ENCODE measurements at places on chromosomes 4 and X.
A peak's percentile ranks its signal among the peaks of the same experiment; 100 is the strongest.

- DNase-seq = no peak
Observed at GRCh38 chr4:127889903-127890302, 9.2 kb downstream of the PLK4 start.

- DNase-seq = no peak
Observed at GRCh38 chr4:130028552-130028951, 932.6 kb downstream of the C4orf33 start.

DNA sequence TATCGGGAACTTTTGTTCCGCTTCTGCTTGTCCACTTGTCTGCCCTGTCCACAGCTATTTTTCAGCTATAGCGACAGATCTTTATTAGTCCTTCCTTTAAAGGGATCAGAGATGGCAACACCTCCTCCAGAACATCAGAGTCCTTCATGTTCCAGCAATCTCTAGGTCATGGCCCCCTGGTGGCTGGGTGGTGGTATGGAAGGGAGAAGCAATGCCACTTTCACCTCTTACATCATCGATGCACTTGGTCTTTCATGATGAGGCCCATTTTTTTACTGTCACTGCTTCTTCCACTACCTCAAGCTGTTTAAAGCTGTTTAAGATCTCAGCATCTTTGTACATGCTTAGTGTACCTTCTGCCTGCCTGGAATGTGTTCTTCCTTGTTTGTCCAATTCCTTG is 106.7 kb downstream of the ARHGAP6 start:
- DNase-seq = no peak

- no peak for DNase-seq
Observed at GRCh38 chr4:87251106-87251505, 30.7 kb upstream of the KLHL8 start.

- no peak for DNase-seq
Observed at GRCh38 chr4:95213366-95213765, 335.4 kb downstream of the UNC5C start.

- peak; percentile 44 for DNase-seq
Observed at GRCh38 chr4:143347484-143348111, 10.9 kb downstream of the GAB1 start.

GRCh38 chr4:16026160-16026761 is 57.6 kb downstream of the PROM1 start:
- peak; percentile 72 for DNase-seq

- no peak for DNase-seq
Observed at GRCh38 chr4:139521754-139522401, 34.1 kb downstream of the SETD7 start.

GRCh38 chrX:153667956-153668396 is 5.6 kb downstream of the PNCK start:
- peak; percentile 47 for DNase-seq

GRCh38 chr4:78612398-78613178 is 61.0 kb downstream of the ANXA3 start:
- peak; percentile 47 for DNase-seq

GRCh38 chr4:130064471-130064870 is 968.5 kb downstream of the C4orf33 start:
- no peak for DNase-seq

- peak; percentile 96 for DNase-seq
Observed at GRCh38 chrX:47361538-47362511, 8.6 kb upstream of the ZNF157 start.

DNA sequence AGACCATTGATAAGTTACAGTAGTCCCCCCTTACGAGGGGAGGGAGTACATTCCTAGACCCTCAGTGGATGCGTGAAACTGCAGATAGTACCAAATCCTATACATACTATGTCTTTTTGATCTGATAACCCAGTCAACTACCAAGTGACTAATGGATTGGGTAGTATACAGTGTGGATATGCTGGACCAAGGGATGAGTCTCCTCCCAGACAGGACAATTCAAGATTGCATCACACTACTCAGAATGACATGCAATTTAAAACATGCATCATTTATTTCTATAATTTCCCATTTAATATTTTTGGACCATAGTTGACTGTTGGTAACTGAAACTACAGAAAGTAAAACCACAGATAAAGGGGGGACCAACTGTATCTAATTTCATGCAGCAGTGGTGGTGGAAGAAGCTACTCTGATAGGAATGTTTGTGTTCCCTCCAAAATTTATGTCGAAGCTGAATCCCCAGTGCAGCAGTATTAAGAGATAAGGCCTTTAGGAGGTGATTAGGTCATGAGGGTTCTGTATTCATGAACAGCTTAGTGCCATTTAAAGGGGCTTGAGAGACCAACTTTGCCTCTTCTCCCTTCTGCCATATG is 11.9 kb downstream of the HADH start:
- no peak for DNase-seq

- DNase-seq = no peak
Observed at GRCh38 chrX:630007-630611, 482 bp upstream of the SHOX start.

GRCh38 chrX:119067023-119067739 is 5.6 kb upstream of the CT47C1 start:
- peak; percentile 47 for DNase-seq

DNA sequence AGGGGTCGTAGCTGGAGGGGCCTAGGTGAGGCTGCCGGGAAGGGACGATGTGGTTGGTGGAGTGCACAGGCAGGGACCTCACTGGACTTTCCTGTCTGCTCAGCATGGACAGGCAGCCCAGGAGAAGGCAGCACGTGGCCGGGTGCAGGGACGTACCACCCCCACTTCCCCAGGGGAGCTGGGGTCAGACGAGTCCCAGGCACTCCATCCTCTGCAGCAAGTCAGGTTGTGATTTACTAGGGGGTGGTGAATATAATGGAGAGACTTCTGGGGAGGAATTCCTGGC is 1.5 kb upstream of the CTBP1 start:
- DNase-seq = no peak

- no peak for DNase-seq
Observed at GRCh38 chr4:80385397-80386280, 50.1 kb downstream of the CFAP299 start.

GRCh38 chr4:37661772-37662171 is 24.4 kb downstream of the RELL1 start:
- peak; percentile 78 for DNase-seq

DNA sequence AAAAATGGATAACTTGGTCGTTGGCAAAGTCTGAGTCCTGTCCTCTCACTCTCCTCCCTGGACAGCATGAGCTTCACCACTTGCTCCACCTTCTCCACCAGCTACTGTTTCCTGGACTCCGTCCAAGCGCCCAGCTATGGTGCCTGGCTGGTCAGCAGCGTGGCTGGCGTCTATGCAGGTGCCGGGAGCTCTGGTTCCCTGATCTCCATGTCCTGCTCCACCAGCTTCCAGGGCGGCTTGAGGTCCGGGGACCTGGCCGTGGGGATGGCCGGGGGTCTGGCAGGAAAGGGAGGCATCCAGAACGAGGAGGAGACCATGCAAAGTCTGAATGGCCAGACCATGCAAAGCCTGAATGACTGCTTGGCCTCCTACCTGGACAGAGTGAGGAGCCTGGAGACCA is 100.8 kb downstream of the NCAPG start:
- no peak for DNase-seq

- no peak for DNase-seq
Observed at GRCh38 chrX:14729058-14729457, 143.8 kb downstream of the FANCB start.

DNA sequence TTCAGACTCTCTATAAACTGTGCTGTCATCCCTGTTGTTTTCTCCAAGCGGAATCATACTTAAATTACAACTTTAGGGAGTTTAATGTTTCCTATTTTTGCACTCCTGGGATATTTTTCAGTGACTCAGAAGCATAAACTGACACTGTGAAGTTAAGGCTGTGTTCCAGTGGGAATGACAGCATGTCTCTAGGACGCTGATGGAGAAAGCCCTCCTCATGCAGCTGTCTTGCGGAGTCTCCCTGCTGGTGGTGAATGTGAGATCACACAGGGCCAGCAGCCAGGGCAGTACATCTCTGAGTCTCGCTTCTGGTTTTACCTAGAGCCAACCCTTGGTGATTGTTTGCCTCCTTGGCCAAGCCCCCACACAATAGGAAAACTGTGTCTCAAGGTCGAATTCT is 53.3 kb downstream of the NFKB1 start:
- peak; percentile 39 for DNase-seq

GRCh38 chr4:94428884-94429283 is 22.9 kb upstream of the PDLIM5 start:
- DNase-seq = no peak

- no peak for DNase-seq
Observed at GRCh38 chr4:7252510-7253340, 60.4 kb downstream of the SORCS2 start.

DNA sequence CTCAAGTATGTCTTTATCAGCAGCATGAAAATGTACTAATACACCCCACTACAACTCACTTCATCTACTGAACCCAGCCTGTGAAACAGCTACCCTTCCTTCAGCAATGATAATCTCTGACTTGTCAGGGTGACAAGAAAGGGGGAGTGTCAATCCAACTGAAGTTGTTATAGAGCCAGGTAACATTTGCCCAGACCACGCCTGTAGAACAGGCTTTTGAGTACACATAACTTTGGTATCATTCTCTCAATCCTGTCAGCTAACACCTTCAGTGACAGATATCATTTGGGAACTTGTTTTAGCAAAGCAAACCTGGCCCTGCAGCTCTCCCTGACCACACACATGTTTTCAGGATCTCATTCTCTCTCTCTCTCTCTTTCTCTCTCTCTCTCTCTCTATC is 592.2 kb downstream of the SMARCA1 start:
- no peak for DNase-seq

DNA sequence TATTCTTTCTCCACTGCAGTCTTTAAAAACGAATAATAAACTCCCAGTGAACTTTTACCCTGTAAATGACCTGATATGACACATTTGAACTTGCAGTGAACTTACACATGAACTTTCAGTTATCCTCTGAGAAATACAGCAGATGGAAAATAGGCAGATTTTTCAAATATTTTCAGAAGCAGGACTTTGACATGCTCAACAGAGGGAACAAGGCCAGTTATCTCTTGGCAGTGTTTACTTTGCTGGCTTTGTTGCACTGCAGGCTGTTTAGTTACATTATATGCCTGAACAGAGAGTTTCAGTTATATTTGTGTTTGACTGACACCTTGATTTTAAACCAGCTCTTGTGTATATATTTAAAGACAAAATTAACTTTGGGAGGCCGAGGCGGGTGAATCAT is 47.6 kb upstream of the FGG start:
- no peak for DNase-seq

DNA sequence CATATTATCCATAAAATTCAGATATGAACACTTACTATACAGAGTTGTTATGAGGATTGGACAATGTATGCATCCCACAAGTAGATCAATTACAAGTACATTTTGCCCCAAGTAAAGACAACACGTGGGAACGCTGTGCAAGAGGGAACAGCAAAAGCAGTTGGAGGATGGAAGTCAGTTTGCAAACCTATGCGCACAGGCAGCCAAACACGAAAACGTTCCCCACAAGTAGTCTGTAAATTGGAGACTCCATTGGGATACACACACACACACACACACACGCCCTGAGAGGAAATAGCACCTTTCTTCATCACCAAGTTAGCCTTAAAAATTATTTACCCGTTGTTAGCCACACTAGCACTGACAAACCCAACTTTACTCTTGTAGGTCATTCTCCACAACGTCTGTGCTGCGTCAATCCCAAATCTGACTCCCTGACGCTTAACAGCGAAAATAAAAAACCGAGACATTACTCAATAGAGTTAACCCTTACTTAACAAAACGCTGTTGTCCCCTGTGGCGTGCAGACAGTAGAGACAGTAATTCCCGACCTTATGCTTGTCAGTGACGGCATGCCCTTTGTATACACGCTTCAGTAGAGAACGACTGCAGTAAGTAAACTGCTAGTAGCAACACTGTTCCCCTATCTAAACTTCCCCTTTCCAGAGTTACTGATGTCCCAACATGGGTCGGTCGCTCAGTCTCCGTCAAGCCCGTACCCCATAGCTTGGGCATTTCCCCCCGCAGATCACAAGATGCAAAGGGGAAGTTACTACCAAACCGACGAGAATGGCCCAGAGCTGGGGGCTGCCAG is 730 bp downstream of the MANBA start:
- peak; percentile 55 for DNase-seq

DNA sequence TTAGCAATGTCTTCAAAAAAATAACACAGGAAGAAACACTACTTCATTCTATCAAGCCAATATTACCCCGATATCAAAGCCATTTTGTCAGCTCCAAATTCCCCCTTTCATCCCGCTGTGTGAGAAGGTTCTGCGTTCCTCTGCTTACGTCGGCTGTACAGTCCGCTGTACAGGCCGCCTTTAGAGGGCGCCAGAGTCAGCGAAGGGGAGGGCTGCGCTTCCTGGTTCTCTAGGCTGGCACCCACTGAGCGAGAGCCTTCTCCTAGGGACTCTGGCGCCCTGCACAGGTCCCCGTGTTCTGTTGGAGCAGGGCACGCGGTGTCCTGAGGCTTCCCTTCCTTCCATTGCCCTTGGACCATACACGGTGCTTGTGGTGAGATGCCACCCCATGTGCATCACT is 25.3 kb upstream of the CT45A1 start:
- no peak for DNase-seq

GRCh38 chrX:120301960-120302359 is 9.3 kb downstream of the TMEM255A start:
- DNase-seq = no peak

GRCh38 chrX:63930140-63930539 is 145.1 kb upstream of the ARHGEF9 start:
- no peak for DNase-seq

DNA sequence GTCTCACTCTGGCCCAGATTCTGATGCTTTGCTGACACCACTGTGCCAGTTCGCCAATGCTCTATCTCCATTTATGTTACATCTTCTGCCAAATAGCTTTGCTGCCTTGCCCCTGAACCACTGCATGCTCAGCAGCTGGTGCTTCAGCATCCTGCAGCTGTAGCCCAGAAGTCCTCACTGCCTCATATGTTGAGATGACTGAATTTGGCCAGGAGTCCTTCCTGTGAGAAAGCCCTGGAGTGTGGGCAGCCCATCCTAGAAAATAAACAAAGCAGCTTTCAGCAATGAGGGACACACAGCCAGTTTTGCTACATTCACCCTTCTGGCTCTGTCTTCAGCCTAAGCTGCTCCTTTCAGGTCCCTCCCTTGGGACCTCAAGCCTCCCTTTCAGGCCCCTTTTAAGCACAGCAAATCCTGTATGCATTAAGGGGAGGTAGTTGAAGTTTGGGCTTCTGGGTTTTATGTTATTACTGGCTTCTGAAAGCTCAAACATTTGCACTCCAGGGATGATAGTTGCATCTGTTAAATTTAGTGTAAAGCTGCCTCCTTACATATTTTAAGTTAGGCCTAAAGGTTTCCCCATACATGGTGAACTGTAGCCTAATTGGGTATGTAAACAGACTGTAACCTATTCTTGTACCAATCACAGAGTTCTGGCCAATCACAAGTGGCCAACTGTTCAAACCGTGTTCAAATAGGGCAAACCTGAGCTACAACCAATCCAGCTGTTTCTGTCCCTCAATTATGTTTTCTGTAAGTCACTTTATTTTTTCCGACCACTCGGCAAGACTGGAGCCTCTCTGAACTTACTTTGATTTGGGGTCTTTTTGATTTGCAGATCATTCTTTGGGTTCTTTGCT is 2.1 kb upstream of the TMEM165 start:
- DNase-seq = no peak

GRCh38 chr4:124610211-124610610 is 102.3 kb downstream of the ANKRD50 start:
- DNase-seq = no peak

Measured in renal cortical epithelial cell (primary cell).